ENCODE measurements at places on chromosomes 4 and X. TPM values are rescaled to one million over a fixed set of nuclear protein-coding genes. Genes with fewer than 3 reads are reported as not detected.

Gene SPANXC
- not detected for total RNA-seq

DNA sequence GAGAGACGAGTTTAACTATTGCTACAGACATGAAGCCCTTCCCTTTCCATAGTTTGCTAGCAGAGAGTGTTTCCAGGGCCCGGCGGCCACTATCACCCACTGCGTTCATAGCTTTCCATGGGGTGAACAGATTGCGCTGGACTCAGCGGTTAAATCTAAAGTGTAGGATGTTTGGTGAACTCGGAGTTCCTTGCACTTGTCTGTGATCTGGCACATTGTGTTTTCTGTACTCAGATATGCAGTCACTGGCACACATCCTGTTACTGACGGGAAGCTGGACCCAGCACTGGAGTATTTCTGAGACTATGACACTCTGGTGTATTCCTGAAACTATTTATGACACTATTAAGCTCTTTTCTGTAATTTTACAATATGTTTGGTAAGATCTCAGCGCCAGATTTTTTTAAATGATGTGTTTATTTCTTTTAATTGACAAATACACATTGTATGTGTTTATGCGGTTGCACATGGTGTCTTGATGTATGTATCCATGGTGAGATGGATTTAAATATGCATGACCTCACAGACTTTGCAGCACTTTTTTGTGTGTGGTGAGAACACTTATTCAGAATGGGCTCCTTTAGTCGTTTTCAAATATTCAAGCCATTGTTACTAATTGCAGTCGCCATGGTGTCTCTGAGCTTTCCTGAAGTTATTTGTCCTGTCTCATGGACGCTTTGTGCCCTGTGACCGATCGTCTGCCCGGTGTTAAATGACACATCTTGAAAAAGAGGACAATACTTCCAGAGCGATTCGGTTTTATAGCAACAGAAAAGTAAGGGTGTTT lies 14.1 kb downstream of the CD99 start:
- no peak for DNase-seq

- DNase-seq, result no peak
Measured at GRCh38 chr4:173517781-173518424, 12.1 kb downstream of the HAND2 start.

DNA sequence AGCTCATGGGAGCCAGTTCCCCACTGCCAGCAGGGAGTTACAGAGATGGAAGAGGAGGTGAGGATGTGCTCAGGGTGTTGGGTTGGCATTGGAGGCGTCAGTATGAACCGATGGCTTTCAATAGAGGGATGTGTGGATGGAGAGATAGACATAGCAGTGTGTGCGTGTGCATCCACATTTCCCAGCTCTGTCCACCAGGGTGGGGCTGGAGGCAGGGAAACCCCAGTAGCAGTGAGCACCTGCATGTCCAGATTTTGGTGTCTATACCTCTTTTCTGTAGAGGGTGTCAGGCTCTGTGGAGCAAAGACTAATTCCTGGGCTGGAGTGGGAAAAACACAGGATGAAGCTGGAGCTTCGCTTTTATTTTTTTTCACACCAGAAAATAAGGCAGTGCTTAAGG lies 37.2 kb upstream of the HGFAC start:
- DNase-seq, result no peak

Data from ureter (tissue), 1 donor.